ENCODE measurements at places on chromosomes 3 and 15. TPM values are rescaled to one million over a fixed set of nuclear protein-coding genes. Genes with fewer than 3 reads are reported as not detected.

Gene SIDT1
- total RNA-seq: 3.1 TPM

Gene EOMES
- 0.31 TPM for total RNA-seq

Gene PP2D1
- not detected for total RNA-seq

Gene PDE12
- total RNA-seq: 14.2 TPM

Gene RTP1
- total RNA-seq: 1.0 TPM

Gene ITIH3
- 0.62 TPM for total RNA-seq

Gene FHIT
- total RNA-seq: 7.4 TPM

Gene IGSF10
- 15.3 TPM for total RNA-seq

Gene CPNE9
- not detected for total RNA-seq

Gene GOLGA8K
- total RNA-seq: not detected

Gene ADAMTS9
- total RNA-seq: 165 TPM

Gene PDHB
- 226 TPM for total RNA-seq

Gene CAV3
- 143 TPM for total RNA-seq

Gene GOLGA8N
- 12.8 TPM for total RNA-seq

Gene NCK1
- 54.3 TPM for total RNA-seq

Gene TLR9
- not detected for total RNA-seq

Gene SI
- not detected for total RNA-seq

Gene GOLGA8R
- total RNA-seq: 8.5 TPM

Gene ITIH1
- not detected for total RNA-seq

Gene CCR2
- 1.2 TPM for total RNA-seq

Gene COPG1
- 110 TPM for total RNA-seq

Gene TTLL13
- total RNA-seq: not detected

Gene EPHB1
- 13.3 TPM for total RNA-seq

Gene FBXL22
- total RNA-seq: 21.7 TPM

Gene SERPINI2
- total RNA-seq: 2.2 TPM

Gene HDDC3
- 9.4 TPM for total RNA-seq

Gene C15orf62
- total RNA-seq: 0.51 TPM

Gene PIGZ
- 2.4 TPM for total RNA-seq

Gene CYP8B1
- total RNA-seq: not detected

Gene TEX55
- not detected for total RNA-seq

Gene PFKFB4
- 9.4 TPM for total RNA-seq

Gene SLC9C1
- 3.2 TPM for total RNA-seq

Gene RLBP1
- not detected for total RNA-seq

Measured in tongue (tissue), 3 donors.